ENCODE measurements at places on chromosomes 5 and 9.

- no peak for DNase-seq
These were observed 168.5 kb downstream of the HSD17B3 start for GRCh38 chr9:96133321-96134021.

DNA sequence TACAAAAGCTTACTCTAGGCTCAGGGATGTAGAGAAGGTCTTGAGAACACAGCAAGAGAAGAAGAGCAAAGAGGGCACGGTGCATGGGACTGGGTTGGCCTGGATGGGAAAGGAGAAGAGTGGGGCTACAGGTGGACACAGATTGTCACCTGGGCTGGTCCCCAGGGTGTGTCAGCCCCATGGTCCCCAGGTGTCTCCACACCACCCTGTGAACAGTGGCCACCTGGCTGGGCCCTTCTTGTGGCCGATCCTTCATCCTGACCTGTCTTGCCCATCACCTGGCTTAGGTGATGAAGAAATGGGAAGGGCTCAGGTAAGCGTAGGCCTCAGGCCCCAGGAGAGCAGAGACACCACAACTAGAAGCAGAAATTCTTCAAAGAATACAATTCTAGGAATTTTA lies 188.9 kb downstream of the TENT4A start:
- no peak for DNase-seq

- no peak for DNase-seq
These were observed 26.6 kb downstream of the MRPL22 start for GRCh38 chr5:154967421-154968024.

DNA sequence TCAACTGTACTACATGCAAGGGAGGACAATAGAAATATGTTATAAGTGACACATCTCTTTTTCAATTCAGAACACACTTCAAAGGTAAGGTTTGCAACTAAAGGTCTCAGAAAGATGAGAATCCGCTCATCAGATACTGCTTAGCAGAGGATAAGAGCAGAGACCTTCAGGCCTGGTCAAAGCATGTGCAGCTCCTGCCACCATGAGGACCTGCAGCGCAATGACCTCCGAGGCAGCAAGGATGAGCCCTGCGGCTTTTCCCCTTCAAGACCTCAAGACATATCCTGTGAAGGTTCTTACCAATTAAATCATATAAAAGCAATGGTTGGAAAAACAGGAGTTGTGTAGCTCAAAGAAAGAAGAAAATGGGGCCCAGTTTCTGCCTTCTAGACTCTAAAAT lies 135.8 kb downstream of the TRIM36 start:
- DNase-seq, result no peak

DNA sequence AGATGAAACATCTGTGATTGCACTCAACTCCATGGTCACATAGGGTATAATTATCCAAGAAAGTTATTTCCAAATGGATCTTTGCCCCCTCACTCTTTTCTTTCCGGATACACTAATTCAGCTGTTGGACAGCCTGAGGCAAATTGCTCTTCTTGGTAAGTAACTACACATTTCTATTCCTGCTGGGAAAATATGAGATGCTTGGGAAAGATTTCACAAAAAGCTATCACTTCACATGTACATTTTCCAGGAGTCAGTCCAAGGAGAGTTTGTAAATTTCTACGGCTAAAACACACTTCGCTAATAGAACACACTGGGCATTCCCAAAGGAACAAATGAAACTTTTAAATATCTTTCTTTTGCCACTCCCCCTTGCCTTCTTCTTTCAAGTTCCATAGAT lies 123.0 kb upstream of the GRIA1 start:
- no peak for DNase-seq

GRCh38 chr5:151825445-151825844 lies 53.7 kb downstream of the G3BP1 start:
- no peak for DNase-seq

DNA sequence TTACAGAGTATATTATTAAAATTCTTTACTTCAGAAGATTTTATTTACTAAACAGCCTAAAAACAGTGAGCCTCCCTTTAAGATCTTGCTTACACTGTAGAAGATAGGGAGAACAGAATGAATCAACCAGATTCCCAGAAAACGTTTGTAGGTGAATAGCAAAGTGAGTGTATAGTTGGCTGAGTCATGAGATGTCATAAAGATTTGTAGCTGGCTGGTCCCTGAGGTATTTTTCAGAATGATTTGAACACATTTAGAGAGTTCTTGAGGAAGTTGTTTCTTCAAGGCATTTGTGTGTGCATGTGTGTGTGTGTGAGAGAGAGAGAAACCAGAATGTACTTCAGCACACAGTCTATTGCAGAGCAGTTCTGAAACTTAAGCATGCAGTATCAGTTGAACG lies 159.4 kb upstream of the PRR16 start:
- DNase-seq, result no peak

GRCh38 chr5:176788941-176789872 lies 21.2 kb upstream of the UNC5A start:
- DNase-seq, result no peak

DNA sequence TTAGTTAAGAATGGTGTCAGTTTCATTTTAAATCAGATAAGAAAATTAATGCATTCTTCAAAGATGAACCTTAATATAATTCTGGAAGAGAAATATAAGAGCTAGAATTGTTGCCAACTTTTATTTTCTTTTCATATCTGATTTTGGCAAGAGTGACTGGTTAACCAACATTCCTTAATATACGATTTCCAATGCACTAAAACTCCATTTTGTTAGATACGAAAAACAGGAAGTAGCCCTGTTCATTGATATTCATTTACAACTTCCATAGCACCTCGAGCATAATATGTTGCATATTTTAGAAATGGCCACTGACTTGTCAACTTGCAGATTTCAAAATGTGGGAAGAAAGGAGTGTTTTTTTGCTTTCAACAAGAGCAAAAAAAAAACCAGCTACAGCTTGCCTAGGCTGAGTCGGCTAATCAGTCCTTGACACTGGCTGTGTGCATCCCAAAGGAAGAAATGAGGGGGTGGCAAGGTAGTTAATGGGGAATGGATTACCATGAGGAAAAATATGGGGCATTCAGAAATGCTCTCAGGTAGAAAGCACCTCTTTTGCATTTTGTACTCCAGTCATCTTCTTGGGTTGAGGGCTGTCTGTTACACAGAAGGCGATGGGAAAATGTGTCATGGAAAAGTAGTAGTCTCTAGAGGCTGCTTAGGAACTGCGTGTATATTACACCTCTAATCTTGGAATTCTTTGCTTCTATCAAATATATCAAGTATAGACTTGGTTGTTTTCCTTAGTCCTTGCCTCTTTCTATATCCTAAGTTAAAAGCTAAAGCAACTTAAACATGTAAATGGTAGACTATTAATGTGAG lies 3.9 kb downstream of the MAP3K1 start:
- no peak for DNase-seq

- DNase-seq, result no peak
These were observed 219.8 kb downstream of the FBXL7 start for GRCh38 chr5:15719784-15720183.

DNA sequence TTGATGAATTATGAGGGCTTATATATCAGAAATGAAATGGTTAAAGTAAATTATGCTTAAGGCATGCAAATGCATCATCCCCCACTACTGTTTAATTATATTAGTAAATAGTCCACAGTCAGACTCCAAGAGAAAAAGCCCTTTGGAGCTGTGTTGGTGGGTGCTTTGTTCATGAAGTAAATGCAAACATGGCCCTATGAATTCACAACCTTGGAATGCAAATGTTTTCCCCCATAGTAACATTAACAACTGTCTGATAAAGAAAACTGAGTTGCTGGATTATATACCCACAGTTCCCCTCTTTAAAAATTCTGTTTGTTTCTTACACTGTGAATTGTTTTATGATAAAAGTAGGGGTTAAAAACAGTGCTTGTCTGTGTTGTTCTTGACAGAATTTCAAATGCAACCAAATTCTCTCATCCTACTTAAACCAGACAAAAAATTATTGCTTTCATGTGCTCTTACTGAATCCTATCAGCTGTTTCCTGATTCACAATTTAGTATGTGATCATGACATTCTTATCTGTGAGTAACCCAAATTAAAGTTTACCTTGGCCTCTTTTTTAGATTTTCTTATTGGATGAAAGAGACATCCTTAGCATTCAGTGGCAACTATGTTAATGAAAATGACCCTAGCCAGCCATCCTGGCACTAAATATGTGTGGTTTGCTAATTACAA lies 48.5 kb upstream of the SNCAIP start:
- DNase-seq, result no peak
